ENCODE measurements at places on chromosomes 16 and 17. TPM values are rescaled to one million over a fixed set of nuclear protein-coding genes. Genes with fewer than 3 reads are reported as not detected.

Gene TP53TG3C
- not detected for total RNA-seq

Gene MGAT5B
- total RNA-seq: 5.1 TPM

Gene CES4A
- 1.2 TPM for total RNA-seq

Gene KRT14
- total RNA-seq: 2.2 TPM

Gene TP53TG3D
- total RNA-seq: not detected

GRCh38 chr17:16214190-16215001 lies 938 bp downstream of the NCOR1 start:
- no peak for DNase-seq

DNA sequence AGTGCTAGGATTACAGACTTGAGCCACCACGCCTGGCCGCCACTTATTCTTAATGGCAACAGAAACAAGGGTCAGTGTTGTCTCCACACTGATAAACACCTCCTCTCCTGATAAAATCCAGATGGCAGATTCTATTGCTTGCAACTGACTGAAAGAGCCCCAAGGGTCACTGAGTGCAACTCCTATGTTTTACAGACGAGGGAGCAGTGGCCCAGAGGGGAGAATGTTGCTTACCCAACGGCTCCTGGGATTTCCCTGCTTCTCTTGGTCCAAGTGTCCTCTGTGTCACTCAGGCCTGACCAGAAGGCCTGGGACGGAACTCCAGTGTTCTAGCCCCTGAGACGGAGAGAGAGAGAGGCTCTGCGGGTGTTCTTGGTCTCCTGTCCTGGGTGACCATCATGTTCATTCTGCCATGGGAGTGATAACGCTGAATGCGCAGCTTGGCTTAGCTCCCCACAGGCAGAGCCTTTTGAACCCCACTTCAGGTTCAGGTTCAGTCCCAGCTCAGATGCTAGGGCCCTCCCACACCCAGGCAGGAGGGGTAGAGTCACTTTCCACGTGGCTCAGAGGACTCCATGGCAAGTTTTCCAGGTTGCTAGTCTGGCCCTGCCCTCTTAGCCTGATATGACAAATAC lies 77.3 kb upstream of the NLRP1 start:
- no peak for DNase-seq

- DNase-seq: no peak
Observed at GRCh38 chr16:7378024-7378695, 45.5 kb downstream of the RBFOX1 start.
